Immature natural killer cell (primary cell): ENCODE measurements at places on chromosomes 11 and 22.
A peak's percentile ranks its signal among the peaks of the same experiment; 100 is the strongest.

DNA sequence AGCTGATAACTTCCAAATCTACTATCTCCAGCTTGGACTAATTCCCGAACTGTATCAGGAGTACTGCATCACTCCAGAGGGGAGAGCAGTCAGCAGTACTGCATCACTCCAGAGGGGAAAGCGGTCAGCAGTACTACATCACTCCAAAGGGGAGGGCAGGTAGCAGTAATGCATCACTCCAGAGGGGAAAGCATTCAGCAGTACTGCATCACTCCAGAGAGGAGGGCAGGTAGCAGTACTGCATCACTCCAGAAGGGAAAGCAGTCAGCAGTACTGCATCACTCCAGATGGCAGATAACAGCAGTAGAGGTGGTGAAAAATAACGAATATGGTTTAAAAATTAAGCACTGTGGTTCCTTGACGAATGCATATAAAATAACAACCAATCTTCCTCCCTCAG is 8.4 kb downstream of the CWC15 start:
- H3K27me3 ChIP-seq: no peaks in the 10 kb centered on the region
- no peak overlapping the region for H3K4me3 ChIP-seq
- H3K36me3 ChIP-seq: peaks cover 53% of the 10 kb centered on the region
- DNase-seq: no peak
- H3K4me1 ChIP-seq: peaks cover 4% of the 10 kb centered on the region
- H3K27ac ChIP-seq: no peak overlapping the region

DNA sequence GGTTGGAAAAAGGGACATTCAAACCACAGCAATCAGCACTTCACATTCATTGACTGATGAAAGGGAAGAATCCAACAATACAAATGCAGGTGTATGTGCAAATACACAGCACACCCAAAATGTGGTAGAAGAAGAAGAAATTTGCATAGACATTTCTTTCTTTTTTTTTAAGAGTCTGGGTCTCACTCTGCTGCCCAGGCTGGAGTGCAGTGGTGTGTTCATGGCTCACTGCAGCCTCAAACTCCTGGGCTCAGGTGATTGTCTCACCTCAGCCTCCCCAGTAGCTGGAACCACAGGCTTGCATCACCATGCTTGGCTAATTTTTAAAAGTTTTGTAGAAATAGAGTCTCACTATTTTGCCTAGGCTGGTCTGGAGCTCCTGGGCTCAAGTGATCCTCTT is 21.9 kb downstream of the CARS1 start:
- peaks cover 50% of the 10 kb centered on the region for H3K36me3 ChIP-seq
- H3K4me1 ChIP-seq: peaks cover 42% of the 10 kb centered on the region
- H3K27me3 ChIP-seq: no peaks in the 10 kb centered on the region
- H3K27ac ChIP-seq: peak overlapping the region; percentile 26

DNA sequence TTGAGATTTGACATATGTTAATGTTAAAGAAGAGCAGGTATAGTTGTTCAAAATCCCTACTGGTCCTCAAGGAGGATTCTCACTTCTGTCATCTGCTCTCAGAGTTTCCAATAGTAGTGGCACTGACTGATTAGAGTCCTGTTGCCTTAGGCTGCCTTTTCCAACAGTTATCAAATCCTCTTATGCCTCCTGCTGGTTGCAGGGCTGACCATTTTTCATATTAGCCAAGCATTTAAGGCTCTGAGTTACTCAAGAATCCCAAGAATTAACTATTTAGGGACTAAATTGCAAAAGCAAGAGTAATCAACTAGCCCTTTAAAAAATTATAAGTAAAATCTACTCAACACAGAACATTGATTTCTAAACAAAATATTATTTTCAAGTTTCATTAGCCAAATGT is 212.0 kb upstream of the CHORDC1 start:
- no peak overlapping the region for H3K4me3 ChIP-seq
- H3K27me3 ChIP-seq: no peaks in the 10 kb centered on the region
- no peaks in the 10 kb centered on the region for H3K4me1 ChIP-seq
- DNase-seq: no peak

DNA sequence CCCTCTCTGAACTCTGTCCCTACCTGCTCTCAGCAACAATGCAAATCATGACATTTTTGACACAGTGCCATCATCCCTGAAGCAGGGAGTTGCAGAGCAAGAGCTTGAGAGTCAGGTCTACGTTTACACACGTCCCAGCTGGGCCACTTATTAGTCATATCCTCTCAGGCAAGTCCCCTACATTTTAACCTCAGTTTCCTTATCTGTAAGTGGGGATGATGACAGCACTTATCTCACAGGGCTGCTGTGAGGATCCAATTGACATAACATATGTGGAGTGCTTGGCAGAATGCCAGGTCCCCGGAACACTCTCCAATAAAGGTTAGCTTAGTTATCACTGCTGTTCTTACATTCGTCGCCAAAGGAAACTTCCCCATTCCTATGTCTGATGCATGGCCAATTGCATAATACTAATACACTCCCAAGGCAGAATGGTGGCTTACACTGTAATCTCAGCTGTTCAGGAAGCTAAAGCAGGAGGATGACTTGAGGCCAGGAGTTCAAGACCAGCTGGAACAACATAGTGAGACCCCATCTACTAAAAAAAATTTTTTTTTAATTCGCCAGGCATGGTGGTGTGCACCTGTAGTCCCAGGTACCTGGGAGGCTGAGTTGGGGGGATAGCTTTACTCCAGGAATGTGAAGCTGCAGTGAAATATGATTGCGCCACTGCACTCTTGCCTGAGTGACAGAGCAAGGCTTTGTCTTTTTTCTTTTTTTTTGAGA is 16.6 kb downstream of the ASCC2 start:
- H3K27ac ChIP-seq: no peak overlapping the region
- peaks cover 10% of the 10 kb centered on the region for H3K4me1 ChIP-seq
- DNase-seq: no peak
- peaks cover 57% of the 10 kb centered on the region for H3K36me3 ChIP-seq

GRCh38 chr11:64090806-64091516 is 55.2 kb downstream of the FLRT1 start:
- no peaks in the 10 kb centered on the region for H3K36me3 ChIP-seq
- no peak overlapping the region for H3K27ac ChIP-seq
- H3K4me3 ChIP-seq: no peak overlapping the region
- H3K4me1 ChIP-seq: no peaks in the 10 kb centered on the region

- no peak for DNase-seq
- no peaks in the 10 kb centered on the region for H3K4me1 ChIP-seq
- no peak overlapping the region for H3K27ac ChIP-seq
- H3K27me3 ChIP-seq: no peaks in the 10 kb centered on the region
- H3K4me3 ChIP-seq: no peak overlapping the region
These were observed 234.9 kb upstream of the ARHGAP20 start for GRCh38 chr11:110947096-110947495.

- H3K27ac ChIP-seq: no peak overlapping the region
- H3K4me1 ChIP-seq: no peaks in the 10 kb centered on the region
- H3K4me3 ChIP-seq: no peak overlapping the region
- DNase-seq: no peak
These were observed 241.3 kb upstream of the NCAM1 start for GRCh38 chr11:112719736-112720525.

DNA sequence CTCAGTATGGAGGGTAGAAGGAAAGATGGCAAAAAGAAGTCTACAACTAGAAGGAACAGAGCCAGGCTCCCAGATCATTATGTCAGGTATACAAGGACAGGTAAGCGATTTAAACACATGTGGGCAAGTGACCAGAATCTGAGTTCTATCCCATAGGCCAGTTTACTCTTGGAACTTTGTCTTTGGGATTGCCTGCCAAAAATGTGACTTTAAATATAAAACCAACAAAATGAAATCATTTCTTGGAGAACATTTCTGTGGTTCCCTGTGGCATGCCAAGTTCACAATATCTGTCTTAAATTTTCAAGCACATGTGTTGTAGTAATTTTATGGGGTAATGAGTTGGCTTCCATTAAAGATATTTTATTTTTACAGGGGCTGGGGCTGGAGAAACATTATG is 141.0 kb downstream of the SLC17A6 start:
- H3K4me3 ChIP-seq: no peak overlapping the region
- no peaks in the 10 kb centered on the region for H3K4me1 ChIP-seq
- H3K27me3 ChIP-seq: no peaks in the 10 kb centered on the region
- H3K27ac ChIP-seq: no peak overlapping the region

DNA sequence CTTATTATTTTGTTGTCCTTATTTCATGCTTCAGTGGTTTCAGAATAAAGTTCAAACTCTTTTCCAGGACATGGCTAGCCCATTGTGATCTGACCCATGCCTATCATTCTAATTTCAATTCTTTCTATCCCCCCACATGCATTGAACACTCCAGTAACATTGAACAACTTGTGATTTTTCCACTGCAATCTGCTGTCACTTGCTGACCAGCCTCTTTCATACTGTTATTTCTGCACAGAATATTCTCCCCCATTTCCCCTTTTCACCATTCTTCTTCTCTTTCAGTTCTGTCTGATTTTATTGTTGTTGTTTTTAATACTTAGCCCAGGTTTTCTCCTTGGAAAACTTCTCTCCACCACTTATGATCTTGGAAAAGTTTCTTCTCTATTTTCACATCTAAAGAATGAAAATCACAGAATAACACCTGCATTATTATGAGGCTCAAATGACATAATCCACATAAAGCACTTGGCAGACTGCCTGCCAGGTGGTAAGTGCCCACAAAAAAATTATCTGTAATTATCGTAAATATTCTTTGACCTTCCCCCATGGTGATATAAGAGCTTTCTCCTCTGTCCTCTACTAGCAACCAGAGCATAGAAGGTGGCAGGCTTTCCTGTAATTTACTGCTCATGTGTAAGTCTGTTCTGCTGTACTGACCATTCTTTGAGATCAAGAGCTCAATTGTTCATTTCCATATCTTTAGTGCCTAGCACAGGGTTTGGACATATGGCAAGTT is 51.9 kb upstream of the EED start:
- H3K4me3 ChIP-seq: peak overlapping the region; percentile 55
- H3K4me1 ChIP-seq: peaks cover 18% of the 10 kb centered on the region
- peaks cover 4% of the 10 kb centered on the region for H3K36me3 ChIP-seq
- no peak for DNase-seq
- H3K27ac ChIP-seq: peak overlapping the region; percentile 77
- peaks cover 2% of the 10 kb centered on the region for H3K27me3 ChIP-seq

- peaks cover 6% of the 10 kb centered on the region for H3K4me1 ChIP-seq
- no peak for DNase-seq
- H3K27me3 ChIP-seq: peaks cover 4% of the 10 kb centered on the region
- H3K27ac ChIP-seq: no peak within 1 kb of the TSS
These were observed at the start of gene CTNND1 for GRCh38 chr11:57761301-57762234. Gene CTNND1, plus strand, starts transcription at chr11:57761802. Its CDS starts 29,677 bp downstream, at chr11:57791479.

DNA sequence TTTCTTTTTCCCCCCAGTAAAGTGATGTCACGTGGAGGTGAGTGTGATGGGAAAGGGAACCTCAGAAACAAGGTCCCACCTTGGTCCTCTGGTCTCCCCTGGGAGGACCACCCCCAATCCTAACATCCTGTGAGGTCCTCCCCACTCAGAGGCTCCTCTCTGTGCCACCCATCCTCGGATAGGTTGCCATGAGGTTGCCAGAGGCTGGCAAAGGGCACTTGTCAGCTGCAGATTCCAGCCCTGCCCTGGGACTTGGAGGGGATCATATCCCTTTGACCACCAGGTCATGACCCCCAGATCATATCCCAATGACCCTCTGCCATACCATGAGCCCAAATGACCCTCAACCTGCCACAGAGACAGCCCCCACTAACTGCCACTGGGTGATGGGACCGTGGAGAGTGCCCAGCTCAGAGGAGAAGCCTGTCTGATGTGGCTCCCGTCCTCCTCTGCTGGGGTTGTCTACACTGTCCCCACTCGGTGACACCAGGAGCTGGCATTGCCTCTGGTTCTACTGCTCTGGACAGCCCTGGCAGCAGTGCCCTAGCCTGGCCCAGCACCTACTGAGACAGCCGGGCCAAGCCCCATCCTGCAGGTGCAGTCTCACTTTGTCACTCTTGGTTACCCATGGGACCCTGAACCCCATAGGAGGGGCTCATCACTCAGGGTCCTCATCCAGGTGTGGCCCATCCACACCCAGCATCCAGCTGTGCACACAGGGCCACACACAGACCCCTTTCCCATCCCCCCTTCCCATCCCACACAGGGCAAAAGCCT is 90.2 kb upstream of the KCNQ1OT1 start:
- no peaks in the 10 kb centered on the region for H3K4me1 ChIP-seq
- H3K4me3 ChIP-seq: no peak overlapping the region
- H3K27me3 ChIP-seq: peaks cover 9% of the 10 kb centered on the region
- DNase-seq: no peak
- H3K36me3 ChIP-seq: no peaks in the 10 kb centered on the region

DNA sequence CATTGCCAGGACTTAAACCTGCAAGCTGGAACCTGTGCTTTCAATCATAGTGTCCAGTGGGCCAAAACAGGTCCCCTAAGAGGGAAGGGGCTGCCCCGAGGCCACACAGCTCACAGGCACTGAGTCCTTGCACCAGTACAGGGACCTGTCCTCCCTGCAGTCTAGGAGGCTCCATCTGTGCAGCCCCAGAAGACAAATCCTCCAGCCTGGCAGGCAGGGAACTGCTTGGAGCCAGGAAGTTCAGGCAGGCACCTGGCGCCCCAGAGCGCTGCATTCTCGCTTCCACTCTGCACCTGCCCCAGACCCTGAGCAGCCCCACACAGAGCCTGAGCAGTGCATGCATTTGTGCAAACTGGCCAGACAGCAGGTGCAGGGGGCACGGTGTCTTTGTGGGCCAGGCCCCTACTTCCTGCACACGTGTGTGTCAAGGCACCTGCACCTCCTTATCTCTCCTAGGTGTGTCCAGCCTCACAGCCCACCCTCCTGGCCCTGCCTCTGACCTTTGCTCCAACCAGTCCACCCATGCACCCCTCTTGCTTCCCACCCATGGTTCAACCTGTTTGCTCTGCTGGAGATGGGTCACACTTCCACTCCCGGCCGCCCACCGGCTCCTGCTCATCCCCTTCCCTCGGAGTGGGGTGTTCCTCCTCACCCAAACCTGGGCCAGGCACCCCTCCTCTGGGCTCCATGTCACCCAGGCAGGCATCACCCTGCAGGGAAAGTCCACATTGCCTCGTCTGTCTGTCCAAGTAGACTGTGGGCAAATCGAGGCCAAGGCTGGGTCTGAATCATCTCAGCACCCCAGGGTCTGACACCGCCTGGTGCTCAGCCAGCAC is 19.0 kb downstream of the LINC01488 start:
- H3K4me1 ChIP-seq: no peaks in the 10 kb centered on the region
- H3K36me3 ChIP-seq: no peaks in the 10 kb centered on the region

DNA sequence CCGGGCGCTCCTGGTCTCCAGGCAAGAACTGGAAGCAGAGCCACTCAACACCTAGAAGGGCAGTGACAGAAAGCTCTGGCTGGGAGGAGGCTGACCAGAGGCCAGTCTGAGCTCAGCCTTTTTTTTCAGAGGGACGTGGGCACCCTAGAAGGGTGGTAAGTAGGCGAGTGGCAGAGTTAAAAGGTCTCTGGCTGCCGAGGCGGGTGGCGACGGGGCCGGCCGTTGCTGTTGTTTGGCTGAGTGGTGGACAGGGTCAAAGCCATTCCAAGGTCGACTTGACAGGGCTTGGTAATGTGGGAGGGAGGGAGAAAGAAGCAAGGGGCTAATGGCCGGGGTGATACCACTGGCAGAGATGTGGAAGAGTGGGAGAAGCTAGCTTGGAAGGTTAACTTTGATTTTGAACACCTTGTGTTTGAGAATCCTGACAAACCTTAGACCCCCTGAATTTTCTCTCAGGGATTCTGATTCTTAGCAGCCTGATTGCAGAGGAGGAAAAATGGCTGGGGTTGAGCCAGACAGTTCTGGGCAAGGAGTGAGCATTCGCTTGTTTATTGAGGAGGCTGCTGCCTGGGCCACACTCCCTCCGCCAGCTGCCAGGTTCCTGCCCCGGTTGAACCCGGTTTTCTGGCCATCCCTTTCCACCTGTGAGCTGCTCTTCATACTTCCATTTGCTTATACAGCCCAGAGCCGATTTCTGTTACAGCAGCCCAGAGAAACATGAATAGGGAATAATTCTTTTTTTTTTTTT is 868 bp upstream of the SYCE3 start:
- no peaks in the 10 kb centered on the region for H3K36me3 ChIP-seq
- DNase-seq: no peak
- H3K27me3 ChIP-seq: peaks cover 9% of the 10 kb centered on the region

GRCh38 chr11:76410851-76411357 is 29.8 kb downstream of the GVQW3 start:
- H3K36me3 ChIP-seq: no peaks in the 10 kb centered on the region
- no peak overlapping the region for H3K4me3 ChIP-seq
- H3K4me1 ChIP-seq: no peaks in the 10 kb centered on the region
